ENCODE measurements at places on chromosomes 1 and 21.

DNA sequence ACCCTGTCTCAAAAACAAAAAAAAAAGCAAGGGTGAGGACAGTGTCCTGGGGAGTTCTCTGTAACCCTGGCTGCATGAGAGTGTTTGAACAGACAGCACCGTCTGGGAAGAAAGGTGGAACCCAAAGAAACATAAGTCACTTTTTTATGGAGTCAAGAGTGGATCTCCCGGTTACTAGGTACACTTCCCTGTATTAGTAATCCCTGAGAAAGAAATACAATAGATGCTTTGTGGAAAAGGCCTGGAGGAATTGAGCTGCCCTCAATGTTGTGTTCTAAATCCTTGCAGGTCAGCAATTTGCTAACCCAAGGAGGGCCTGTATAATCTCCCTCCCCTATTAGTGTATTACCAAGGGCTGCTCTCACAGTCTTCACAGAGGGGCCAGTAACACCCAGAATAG, 16.6 kb downstream of the DEGS1 start:
- DNase-seq, result no peak

DNA sequence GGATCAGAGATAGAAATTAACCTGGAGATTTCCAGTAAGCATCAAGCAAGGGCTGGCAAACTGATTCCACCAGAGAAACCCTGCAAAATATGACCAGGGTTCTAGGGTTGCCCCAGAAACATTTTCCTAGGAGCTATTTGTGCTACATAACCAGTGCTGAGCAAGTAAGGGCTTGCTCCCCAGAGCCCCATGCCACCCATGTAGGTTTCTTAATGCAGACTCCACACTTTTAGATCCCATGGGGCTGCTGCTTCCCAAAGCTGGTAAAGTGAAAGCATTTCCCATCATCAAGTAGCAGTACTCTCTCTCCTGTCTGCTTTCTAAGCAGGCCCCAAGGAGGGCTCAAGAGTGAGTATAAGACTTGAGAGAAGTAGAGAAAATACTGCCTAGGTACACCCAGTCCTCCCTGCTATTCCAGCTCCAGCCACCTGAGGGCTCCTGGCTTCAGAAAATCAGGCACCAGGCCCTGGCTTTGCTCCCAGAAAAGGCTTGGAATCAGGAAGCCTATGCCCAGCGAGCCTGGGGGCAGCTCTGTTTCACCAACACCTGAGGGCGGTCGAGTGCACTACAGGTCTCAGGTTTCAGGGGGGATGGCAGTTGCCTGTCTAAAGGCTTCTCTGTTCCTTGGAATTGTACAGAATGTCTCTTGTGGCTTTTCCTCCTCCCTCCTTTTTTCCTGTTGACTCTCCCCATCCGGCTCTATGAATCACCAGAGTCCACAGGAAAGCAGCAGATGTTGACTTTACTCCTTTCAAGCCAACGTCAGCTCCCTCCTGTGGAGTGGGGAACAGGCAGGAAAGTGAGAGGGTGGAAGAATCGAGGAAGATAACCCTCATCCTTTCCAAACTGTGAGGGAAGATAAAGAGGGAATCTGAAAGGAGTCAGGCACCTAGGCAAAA, 6.2 kb upstream of the ANKRD35 start:
- peak; percentile 100 for DNase-seq

GRCh38 chr1:3568815-3569435, 42.4 kb downstream of the MEGF6 start:
- DNase-seq, result no peak

- DNase-seq, result no peak
Measured at GRCh38 chr1:77802026-77802425, 22.6 kb downstream of the MIGA1 start.

GRCh38 chr1:11520531-11521233, 41.7 kb downstream of the DISP3 start:
- DNase-seq, result no peak

- no peak for DNase-seq
Measured at GRCh38 chr1:51224255-51224654, 11.8 kb upstream of the RNF11 start.

- peak; percentile 98 for DNase-seq
Measured at GRCh38 chr1:151945725-151946722, 36.7 kb upstream of the THEM4 start.

DNA sequence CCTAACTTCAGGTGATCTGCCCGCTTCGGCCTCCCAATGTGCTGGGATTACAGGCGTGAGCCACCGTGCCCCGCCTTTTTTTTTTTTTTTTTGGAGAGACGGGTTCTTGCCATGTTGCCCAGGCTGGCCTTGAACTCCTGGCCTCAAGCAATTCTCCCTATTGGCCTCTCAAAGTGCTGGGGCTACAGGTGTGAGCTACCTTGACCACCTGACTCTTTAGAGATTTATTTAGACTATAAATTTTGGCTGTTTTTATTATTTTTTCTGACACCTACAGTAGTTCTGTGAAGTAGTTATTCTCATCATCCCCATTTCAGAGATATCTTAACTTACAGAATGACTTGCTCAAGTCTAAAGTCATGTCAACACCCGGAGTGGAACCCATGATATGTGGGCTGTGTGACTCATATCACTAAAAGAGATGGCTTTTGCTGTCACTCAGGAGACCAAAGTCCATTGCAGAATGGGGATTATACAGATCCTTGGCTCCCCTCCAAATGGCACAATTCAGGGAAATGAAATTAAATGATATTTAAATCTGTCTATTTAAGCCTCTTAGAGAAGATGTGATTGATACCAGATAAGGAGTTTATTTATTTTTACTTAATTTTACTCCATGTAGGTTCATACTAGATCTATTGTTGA, 93.2 kb downstream of the CTH start:
- peak; percentile 70 for DNase-seq

GRCh38 chr21:16624479-16625118, 888.2 kb upstream of the CXADR start:
- no peak for DNase-seq

DNA sequence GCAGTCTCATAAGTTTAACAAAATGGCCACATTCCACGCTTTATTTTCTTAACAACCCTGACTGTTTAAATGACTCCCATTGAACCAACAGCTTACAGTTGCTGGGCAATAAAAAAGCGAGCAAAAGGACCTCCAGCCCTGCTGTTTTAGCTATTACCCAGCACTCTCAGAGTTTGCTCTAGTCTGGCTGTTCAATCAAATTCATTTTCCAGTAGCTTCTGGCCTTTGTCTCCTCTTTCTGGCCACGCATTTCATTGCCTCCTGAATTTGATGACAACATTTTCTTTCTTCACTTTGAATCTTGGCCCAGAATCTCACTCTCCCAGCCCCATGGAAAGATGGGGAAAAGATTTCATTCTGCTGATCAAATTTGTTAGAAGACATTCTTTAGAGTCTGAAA, 44.1 kb upstream of the DOCK7 start:
- DNase-seq, result no peak

DNA sequence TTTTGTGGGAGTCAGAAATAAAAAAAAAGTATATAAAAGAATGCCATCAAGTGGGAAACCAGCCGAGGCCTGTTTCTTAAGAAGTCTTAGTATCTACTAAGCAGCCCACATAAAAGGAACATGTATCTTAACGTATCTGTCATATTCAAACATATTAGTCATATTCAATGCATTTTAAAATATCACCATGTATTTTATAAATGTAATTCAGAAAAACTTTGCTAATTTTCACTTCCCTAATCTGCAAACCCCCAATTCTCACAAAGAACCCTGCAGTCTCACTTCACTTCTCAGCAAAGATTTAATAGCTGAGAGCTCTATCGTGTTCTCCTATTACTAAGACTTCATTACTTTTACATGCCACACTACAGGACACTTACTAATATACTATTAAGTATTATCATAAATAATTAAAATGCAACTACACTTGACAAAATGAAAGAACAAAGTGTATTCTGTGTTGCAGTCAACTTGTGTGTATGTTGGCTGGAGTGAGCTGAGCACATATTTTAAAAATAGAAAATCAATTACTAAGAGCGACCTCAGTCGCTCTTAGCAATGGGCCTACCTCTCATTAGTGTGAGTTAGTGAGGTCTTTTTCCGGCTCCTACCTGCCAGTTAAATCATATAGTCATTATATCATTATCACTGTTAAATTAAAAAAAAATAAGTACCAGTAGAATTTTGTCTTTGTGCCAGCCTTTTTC, 484.3 kb downstream of the LMO4 start:
- DNase-seq, result no peak

DNA sequence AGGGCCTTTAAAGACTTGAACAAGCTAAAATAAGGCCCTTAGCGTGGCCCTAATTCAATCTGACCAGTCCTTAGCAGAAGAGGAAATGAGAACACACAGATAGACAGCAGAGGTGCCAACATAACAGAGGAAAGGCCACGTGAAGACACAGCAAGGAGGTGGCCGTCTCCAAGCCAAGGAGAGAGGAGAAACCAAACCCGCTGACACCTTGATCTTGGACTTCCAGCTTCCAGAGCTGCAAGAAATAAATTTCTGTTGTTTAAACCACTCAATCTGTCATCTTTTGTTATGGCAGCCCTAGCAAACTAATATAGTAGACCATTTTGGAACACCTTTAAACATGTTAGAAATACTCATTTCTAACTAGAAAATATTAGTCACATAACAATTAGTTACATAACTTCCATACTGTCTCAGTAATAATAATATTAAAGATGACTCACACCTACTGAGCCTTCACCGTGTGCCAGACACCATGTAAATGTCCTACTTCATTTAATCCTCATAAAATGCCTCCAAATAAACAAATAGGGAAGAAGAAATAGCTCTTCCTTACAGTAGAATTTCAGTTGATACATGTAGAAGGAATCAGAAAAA, 47.9 kb downstream of the S1PR1 start:
- DNase-seq, result no peak

- DNase-seq, result no peak
Measured at GRCh38 chr1:172531412-172532182, 1.4 kb upstream of the SUCO start.

DNA sequence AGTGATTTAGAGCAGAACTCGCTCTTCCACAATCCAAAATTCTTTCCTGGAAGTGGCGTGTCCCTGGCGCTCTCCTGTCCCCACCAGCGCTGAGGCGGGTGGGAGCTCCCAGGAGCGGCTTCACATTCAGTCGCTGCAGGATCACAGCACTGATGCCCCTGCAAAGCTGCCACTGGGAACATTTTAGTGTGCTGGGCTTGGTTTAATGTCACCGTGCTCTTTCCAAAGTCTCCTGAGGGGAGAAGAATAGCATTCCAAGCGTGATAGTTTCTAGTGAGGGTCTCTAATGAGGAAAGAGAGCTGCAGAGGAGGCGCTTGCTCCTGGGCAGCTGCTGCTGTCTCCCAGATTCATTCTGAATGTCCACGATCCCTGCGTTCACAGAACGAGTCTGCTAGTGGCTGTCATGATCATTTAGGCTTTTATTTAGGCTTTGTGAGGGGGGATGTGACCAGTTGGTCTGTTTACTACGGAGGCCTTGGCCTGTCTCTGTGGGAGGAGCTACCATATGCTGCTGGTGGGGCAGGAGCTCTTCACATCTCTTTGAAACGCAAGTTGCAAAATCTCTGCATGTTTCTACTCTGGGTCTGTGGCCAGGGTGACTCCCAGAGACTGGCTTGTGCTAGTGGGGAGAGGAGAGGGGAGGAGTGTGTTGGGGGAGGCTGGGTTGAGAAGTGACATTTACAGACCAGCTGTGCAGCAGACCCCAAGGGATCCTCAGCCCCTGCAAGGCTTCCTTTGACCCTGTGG, 23.4 kb downstream of the OLFML3 start:
- peak; percentile 56 for DNase-seq

DNA sequence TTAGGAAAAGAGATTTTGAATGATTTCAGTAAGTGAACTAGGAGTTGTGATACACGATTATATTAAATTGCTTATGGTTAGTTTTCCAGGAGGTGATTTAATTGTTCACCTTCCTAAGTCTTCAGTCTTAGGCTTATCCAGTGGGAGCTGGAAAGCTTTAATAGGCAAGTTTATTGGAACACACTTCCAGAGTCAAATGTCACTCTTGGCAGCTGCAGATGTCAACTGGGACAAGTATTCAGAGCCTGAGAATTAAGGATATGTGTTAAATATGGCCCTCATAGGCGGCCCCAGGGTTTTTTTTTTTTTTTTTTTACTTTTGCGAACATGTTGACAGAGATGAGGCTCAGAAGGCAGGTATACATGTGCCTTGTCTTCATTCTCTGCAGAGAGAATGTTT, 29.2 kb downstream of the UCK2 start:
- DNase-seq, result no peak

DNA sequence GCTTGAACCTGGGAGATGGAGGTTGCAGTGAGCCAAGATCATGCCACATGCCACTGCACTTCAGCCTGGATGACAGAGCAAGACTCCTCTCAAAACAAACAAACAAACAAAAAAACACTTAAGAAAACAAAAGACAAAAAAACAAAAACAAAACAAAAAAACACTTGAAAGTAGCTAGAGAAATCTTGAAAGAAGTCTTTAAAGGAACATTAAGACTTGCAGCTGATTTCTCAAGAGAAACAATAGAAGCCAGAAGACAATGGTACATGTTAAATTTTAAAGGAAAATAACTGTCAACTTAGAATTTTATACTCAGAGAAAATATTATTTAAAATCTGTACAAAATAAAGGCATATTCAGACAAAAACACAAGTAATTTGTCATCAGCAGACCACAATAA, 71.3 kb downstream of the HLX start:
- DNase-seq, result peak; percentile 32

DNA sequence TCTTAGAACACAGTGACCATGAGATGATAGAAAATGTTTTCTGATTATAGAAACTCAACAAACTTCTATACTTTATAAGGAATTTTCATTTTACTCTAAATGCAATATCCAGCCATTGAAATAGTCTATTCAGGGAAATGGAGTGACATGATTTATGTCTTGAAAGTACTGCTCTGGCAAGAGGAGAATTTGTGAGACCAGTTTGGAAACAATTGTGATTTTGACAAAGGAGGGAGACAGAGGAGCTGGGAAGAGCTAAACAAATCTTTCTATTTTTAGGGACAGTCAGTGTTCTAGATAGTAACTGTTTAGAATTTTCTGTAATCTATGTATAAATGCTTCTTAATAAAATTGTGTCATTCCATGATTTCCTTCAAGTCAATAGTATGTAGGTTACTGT, 252.3 kb downstream of the FMN2 start:
- no peak for DNase-seq

GRCh38 chr1:224488806-224489499, 54.4 kb upstream of the WDR26 start:
- DNase-seq, result peak; percentile 50

DNA sequence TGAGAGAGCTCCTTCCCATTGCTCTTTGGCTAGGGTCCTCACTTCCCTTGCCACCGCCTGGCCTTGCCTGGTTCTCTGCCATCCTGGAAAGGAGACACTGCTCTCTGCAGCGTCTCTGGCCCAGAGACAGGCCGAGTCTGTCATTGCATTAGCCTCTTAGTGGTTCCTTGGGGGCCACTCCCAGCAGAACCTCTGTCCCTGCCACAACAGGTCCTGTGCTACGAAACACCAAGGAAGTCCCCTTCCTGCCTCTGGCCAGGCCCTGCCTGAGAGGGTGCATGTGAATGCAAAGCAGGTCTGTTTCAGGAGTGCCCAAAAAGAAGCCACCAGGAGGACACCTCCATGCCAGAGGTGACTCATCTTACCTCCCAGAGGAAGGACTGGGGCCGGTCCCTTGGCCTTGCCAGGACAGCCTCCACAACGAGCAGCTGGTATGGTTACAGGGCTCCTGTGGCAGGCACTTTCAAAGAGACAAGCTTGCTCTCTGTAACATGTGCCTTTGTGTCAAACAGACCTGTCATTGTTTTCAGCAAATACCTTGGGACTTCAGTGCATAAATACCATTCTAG, 59.6 kb downstream of the VPS26C start:
- DNase-seq, result peak; percentile 20

GRCh38 chr1:151994956-151995355, 1.3 kb upstream of the S100A10 start:
- peak; percentile 100 for DNase-seq

Measured in fibroblast of mammary gland (primary cell).